ENCODE measurements at places on chromosomes 1 and 21. TPM values are rescaled to one million over a fixed set of nuclear protein-coding genes. Genes with fewer than 3 reads are reported as not detected.

ATP6V1G3 gene
- not detected for total RNA-seq

WNT9A gene
- total RNA-seq, result 1.2 TPM

ZBTB7B gene
- total RNA-seq, result 37.0 TPM

S100A7A gene
- not detected for total RNA-seq

PCBP3 gene
- total RNA-seq, result 1.4 TPM

DNA sequence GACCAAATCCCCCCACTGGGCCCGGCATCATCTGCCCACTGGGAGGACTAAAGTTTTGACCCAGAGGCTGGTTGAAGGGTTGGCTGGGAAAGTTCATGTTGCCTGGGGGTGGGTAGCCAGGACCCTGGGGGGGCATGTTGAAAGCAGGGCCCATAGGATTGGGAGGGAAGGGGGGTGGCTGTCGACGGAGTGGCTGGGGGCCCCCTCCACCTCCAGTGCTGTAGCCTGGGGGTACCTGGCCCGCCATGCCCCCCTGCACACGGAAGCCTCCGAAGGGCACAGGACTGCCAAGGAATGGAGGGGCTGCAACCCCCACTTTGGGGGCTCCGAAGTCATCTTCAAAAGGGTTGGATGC lies 2.2 kb downstream of the PYGO2 start:
- no peak for DNase-seq

GRCh38 chr1:187096689-187097088 lies 267.9 kb downstream of the PLA2G4A start:
- no peak for DNase-seq

GRCh38 chr21:42855171-42855936 lies 24.0 kb downstream of the WDR4 start:
- no peak for DNase-seq

- DNase-seq, result no peak
These were observed 569.5 kb downstream of the MATN1 start for GRCh38 chr1:30153743-30154449.

DNA sequence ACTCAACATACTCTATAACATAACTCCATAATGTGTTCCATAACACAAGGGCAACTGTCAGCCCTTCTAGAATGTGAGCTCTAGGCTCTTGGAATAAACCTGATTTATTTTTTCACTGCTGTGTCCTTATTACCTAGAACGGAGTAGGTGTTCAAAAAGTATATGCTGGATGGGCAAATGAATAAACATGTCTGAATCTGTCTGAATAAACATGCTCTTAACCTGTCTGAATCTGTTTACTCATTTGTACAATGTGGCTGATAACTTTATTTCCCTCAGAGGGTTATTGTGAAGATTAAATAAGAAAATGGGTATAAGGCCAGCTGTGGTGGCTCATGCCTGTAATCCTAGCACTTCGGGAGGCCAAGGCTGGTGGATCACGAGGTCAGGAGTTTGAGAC lies 42.3 kb downstream of the AZIN2 start:
- no peak for DNase-seq

DNA sequence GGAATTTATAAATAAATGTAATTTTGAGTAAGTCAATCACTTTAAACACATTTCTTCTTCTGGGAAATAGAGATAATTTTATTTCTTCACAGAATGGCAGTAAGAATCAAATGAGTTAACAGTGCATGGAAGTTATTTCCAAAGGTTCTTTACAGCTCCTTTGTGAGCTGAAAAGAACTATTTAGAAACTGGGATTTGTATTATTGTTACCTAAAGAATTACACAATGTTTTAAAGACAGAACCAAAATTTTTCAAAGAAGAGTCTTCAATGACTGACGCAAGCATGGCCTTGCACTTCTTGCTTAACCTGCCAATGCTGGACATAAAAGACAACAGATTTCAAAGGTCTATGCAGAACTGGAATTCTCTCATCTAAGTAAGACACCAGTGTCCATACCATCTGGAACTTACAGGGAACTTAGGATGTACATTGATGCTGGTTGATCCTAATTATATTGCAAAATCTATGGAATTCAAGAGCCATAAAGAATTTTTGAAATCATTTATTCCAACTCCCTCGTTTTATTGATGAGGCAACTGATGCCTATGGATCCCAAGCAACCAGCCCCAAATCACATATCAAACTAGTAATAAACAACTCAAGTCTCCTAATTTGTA lies 2.7 kb downstream of the COLGALT2 start:
- DNase-seq, result no peak

- DNase-seq, result no peak
These were observed 112.4 kb downstream of the WDR4 start for GRCh38 chr21:42766739-42767560.

- DNase-seq, result no peak
These were observed 88.3 kb upstream of the HP1BP3 start for GRCh38 chr1:20875198-20875973.

- DNase-seq, result no peak
These were observed 62.0 kb downstream of the SIK1 start for GRCh38 chr21:43364851-43365424.

DNA sequence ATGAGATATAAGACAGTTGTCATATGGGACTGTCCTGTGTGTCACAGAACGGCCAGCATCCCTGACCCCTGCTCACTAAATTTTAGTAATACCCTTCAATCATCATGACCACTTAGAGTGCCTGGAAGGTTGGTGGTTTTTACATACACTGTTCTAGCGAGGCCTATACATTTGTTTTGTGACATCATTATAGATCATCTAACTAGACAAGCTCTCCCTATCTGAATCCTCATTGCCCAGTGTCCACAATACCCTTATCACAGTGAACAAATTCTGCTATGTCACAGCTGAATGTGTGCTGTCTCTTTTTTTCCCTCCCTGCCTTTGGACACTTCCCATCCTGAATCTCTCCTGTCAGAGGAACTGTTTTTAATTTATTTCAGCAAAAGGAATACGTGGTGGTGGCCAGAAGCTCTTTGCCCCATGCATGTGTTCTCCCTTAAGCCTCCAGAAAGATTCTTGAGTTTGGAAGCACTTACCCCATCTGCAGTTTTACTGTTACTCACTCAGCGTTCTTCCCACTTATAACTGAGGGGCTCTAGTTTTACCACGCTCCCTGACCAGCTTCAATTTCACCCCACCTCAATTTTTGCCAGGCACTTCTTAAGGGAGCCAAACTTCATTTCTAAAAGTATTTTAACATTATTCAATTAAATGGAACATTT lies 70.3 kb downstream of the OLFML2B start:
- no peak for DNase-seq

DNA sequence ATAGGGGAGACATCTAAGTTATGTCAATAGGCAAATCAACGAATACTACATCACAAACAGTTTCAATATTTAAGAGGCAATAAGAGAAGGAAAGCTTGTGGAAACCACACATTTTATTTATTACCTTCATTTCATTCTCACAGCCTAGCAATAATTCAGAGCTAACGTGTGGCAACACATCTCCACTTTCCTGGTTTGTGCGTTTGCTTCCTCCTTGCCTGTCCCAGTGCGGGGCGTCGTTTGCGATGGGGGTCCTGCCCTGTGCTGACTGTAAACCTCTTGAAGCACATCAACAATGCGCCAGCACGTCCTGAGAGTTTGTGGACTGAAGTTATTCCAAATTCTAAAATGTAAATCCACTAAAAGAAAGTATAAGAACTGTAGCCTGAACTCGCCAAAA lies 14.4 kb upstream of the VPS26C start:
- no peak for DNase-seq

GRCh38 chr1:119483441-119484200 lies 23.4 kb upstream of the HSD3B1 start:
- DNase-seq, result no peak

DNA sequence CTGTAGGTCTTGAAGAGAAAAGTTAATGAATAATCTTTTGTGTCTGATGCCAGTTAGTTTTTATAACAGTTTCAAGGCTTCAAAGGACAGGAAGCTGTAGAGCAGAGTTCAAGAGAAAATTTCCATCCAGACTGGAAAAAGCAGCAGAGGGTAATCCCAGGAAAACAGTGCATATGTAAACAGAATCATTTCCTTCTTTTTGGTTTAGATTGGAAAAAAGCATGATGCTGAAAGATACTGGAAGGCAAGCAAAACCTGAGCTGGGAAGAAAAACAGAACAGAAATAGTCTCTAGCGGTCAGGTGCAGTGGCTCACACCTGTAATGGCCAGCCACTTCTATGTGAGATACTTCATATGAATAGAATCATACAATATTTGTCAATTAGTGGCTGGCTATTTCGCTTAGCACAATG lies 71.9 kb downstream of the ZSWIM5 start:
- DNase-seq, result no peak

- DNase-seq, result no peak
These were observed 2.8 kb downstream of the ADGRL2 start for GRCh38 chr1:81803431-81804110.
